ENCODE measurements at places on chromosomes 6 and 20.

DNA sequence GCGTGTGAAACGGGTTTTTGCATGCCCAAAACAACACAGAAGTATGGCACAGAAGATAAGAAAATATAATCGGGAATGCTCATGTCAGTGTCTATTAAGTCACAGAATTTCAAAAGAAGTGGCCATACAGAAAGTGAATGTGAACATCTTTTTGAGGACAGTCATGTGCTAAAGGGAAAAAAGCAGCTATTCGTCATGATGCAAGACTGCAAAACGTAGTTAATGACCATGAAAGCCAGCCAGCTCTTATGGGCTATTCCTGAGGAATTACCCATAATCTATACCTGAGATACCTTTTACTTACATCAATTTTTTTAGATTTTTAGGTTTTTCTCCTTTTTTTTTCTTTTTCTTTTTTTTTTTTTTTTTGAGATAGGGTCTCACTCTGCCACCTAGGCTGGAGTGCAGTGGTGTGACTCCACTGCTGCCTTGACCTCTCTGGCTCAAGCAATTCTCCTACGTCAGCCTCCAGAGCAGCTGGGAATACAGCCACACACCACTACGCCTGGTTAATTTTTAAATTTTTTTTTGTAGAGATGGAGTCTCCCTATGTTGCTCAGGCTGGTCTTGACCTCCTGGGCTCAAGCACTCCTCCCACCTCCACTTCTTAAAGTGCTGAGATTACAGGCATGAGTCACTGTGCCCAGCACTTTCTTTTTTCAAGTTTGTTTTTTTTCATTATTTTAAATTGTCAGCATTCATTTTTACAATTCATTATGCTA, 18.1 kb upstream of the ZBP1 start:
- DNase-seq, result no peak

GRCh38 chr6:132190097-132190814, 211.0 kb downstream of the MOXD1 start:
- no peak for DNase-seq

GRCh38 chr6:44257025-44257752, at the start of gene SLC35B2:
TSS of gene SLC35B2 (minus strand) at chr6:44257528. CDS start at chr6:44257410, 118 bp downstream.
- DNase-seq, result peak; percentile 64

DNA sequence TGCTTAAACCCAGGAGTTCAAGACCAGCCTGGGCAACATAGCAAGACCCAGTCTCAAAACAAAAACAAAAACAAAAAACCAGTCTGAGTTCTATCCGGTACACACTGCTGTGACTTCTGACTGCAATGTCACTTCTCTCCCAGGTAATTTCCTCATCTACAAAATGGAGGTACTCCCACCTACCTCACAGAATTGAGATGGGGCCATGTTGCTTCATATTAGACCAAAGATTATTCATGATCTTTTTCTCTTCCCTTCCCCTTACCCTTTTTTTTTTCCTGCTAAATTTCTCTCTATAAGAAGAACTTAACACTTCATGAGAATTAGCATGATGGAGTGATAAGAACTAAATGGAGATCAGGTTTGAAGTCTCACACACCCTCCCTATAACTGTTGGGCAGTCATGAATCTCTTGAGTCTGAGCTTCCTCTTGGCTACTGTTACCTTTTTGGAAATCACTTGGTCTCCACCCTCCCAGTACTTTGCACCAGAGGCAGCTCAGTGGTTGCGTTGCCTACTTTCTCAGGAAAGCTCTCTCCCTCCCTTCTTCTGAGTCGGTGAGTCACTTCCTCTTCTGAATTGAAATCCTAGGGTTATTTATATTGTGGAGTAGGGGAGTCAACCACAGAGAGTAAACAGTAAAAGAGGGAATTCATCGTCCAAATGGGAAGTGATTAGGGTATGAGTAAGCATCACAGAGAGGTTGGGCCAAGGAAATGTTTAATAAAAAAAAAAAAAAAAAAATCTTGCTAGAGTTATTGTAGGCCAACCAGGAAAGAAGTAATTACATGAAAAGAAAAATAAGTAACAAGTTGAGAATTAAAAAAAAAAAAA, 59.9 kb upstream of the MAP7 start:
- no peak for DNase-seq

DNA sequence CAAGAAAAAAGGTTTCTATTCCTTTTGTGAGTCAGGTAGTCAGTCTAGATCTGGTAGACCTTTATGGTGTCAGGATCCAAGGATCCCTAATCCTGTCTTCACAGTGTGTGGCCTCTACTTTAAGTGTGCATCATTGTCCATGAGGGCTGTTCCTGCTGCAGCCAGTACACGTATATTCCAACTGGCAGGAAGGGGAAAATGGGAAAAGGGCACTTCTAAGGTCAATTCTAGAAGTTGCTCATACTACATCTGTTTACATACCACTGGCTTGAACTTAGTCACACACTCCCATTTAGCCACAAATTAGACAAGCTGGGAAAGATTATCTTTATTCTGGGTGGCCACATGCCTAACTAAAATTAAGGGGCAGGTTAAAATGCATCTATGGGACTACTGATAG, 9.7 kb upstream of the MMS22L start:
- DNase-seq, result no peak

DNA sequence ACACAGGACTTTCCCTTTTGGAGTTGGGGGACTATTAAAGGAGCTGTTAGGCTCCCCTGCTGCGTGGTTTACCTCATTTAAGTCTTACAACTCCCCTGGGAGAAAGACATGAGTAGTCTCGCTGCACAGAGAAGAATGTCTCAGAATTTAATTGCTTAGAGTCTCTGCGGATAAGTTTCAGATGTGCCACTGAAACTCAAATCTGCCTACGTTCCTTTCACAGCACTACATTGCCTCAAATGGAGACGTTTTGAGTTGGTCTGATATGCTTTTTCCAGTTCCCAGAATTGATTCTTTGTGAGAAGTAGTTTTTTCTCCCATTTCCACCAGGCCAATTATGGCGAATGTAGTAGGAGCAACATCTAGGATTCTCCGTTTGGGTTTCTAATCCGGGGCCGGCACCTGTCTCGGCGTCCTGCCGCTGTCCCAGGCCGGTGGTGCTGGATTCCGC, 532 bp upstream of the SLC35F1 start:
- no peak for DNase-seq

- DNase-seq, result no peak
Measured at GRCh38 chr20:12984863-12985262, 23.9 kb upstream of the SPTLC3 start.

DNA sequence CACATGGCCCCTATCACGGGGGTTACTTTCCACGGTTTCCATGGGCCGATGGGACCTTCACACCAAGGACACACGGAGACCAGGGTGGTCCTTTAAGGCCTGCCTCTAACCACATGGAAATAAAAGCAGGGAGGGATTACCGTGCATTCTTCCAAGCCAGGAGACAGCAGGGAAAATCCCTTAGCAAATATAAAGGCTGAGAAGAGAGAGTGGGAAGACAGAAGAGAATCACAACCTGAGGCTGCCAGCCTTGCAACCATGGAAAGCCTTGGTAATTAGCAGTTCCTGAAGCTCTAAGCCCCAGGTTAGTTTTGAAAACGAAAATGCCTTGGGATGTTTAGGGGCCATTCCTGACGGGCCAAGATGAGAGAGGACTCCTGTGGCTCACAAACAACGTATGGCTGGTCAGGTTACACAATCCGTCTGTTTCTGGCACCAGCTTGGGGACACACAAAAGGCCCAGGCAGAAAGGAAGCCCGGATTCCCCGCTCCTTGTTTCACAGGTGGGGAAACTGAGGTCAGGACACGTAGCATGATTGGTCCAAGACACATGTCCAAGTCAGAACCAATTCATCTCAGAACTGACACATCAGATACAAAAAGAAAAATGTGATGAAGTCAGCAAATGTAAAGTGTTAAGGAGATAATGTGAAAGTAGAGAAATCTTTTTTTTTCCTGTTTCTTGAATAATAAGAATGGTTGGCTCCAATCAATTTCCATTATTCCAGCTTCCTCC, 2.8 kb downstream of the PREX1 start:
- no peak for DNase-seq

- DNase-seq, result no peak
Measured at GRCh38 chr6:56760842-56761241, 118.2 kb upstream of the DST start.

- DNase-seq, result peak; percentile 44
Measured at GRCh38 chr20:36975099-36975818, 23.8 kb upstream of the SAMHD1 start.

DNA sequence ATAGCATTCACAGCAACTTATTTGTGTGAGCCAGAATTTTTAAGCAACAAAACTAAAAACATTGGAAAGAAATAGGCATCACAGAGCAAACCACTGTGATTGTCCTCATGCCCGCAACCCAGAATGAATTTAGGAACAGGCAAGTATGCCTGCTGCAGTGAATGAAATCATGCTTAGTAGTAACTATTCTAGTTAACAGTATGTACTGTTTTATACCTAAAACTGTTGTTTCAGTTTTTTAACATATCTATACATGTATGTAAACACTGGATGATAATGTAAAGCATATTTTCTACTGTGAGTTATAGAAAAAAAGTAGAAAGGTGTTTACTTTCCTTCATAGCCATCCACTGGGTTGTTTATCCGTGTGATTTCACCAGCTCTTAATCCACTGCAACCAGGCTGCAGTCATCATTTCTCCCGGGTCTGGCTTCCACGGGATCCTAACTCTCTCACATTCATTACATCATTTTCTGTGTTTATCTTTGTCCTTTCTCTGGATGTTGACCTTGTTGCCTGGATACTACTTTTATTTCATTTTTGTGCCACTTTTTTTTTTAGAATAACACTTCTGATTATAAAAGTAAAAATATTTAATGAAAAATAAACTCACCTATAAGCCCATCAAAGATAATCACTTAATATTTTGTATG, 3.6 kb upstream of the ARFGEF3 start:
- DNase-seq, result no peak

DNA sequence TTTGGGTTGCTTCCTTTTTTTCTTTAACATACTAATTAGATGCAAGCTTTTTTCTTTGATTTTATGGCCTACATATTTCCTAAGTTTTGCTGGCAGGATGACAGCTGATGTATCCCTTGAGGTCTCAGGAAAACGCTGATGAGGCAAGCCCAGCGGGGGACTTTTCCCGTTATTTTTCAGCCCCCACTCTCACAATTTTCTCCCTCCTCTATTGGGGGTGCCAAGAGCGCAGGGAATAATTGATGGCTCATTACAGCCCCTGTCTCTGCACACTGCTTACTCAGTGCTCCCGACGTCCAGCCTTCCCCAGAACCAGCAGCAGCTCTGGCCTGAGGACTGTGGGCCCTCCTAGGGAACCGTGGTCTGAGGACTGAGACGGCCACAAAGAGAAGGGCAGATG, 38.6 kb upstream of the VSTM2L start:
- DNase-seq, result no peak

GRCh38 chr6:24504649-24505586, 10.1 kb downstream of the ALDH5A1 start:
- DNase-seq, result no peak

DNA sequence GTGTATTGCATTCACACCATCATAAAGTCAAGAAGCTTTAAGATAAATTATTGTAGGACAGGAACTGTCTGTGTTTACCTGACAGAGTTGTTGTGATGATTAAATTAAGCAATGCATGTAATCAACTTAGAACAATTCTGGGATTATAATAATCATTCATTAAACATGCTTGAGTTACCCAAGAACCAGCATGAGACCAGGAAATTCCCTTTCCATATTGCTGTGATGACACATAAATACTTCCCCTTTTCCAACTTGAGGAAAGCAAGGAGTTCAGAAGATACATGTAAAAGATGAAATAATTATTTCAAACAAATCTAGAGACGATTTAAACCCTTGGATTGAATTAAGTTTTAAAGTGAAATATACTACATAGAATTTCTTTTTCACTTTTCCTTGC, 404.4 kb downstream of the GJA1 start:
- DNase-seq, result no peak

All from stimulated activated CD4-positive, alpha-beta T cell treated with anti-CD3 and anti-CD28 coated beads, Interleukin-1b, Interleukin-23, amount 100 ng/mL, for 4 hours (primary cell).